ENCODE measurements at places on chromosomes 1 and 21. TPM values are rescaled to one million over a fixed set of nuclear protein-coding genes. Genes with fewer than 3 reads are reported as not detected.

- DNase-seq = no peak
- no peaks in the 10 kb centered on the region for H3K27me3 ChIP-seq
- no peaks in the 10 kb centered on the region for H3K36me3 ChIP-seq
- H3K27ac ChIP-seq = no peak overlapping the region
- H3K4me3 ChIP-seq = no peak overlapping the region
Measured at GRCh38 chr1:186740324-186740723, 60.1 kb upstream of the PTGS2 start.

DNA sequence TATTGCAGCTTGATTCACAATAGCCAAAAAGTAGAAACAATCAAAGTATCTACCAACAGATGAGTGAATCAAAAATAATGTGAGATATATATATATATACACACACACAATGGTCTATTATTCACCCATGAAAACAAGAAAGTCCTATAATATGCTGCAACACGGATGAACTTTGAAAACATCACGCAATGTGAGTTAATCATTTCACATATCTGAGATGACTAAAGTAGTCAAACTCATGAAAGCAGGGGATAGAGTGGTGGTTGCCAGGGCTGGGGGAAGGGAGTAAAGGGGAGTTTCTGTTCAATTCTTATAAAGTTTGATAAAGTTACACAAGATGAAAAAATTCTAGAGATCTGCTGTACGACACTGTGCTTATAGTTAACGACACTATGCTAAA is 1234.8 kb downstream of the MRPL39 start:
- no peaks in the 10 kb centered on the region for H3K27me3 ChIP-seq
- H3K27ac ChIP-seq = no peak overlapping the region
- no peak overlapping the region for H3K4me3 ChIP-seq
- H3K4me1 ChIP-seq = no peaks in the 10 kb centered on the region
- no peak for DNase-seq
- H3K36me3 ChIP-seq = no peaks in the 10 kb centered on the region

GRCh38 chr1:83012950-83013349 is 986.0 kb downstream of the TTLL7 start:
- no peaks in the 10 kb centered on the region for H3K27me3 ChIP-seq
- H3K4me3 ChIP-seq = no peak overlapping the region
- no peak overlapping the region for H3K27ac ChIP-seq
- H3K36me3 ChIP-seq = no peaks in the 10 kb centered on the region
- H3K4me1 ChIP-seq = peaks cover 4% of the 10 kb centered on the region
- DNase-seq = no peak

Gene ADORA1
- 3.2 TPM for total RNA-seq

DNA sequence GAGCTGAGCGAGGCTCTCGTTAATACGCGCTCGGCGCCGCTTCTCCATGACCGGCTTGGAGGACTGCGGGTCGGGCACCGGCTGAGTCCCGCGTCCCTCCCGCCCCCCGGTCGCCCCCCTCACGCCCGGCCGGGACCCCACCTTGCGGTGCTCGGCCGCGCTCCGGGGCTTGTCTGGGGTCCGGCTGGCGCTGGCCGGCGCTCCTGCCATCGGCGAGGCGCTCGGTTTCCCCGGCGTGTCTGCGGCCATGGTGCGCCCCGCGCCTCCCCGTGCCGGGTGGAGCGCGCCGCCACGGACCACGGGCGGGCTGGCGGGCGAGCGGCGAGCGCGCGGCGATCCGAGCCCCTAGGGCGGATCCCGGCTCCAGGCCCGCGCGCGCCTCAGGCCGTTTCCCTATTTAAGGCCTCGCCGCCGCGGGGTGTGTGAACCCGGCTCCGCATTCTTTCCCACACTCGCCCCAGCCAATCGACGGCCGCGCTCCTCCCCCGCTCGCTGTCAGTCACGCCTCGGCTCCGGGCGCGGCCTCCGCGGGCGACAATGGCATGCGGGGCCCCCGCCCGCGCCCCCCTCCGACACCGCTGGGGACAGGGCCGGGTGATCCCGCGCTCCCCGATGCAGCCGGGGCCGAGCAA is at the start of gene HES4:
Gene HES4 (minus strand): TSS at position 373 of the 632 bp plus-strand sequence. CDS start 124 bp downstream, at position 249.
- peak within 1 kb of the TSS; percentile 86 for H3K27ac ChIP-seq
- H3K4me1 ChIP-seq = peaks cover 26% of the 10 kb centered on the region
- H3K4me3 ChIP-seq = peak within 1 kb of the TSS; percentile 70
- peaks cover 88% of the 10 kb centered on the region for H3K27me3 ChIP-seq

Gene PEX11B
- 16.6 TPM for total RNA-seq

- H3K27me3 ChIP-seq = no peaks in the 10 kb centered on the region
- DNase-seq = no peak
- H3K27ac ChIP-seq = no peak overlapping the region
- H3K4me1 ChIP-seq = no peaks in the 10 kb centered on the region
- H3K36me3 ChIP-seq = no peaks in the 10 kb centered on the region
Measured at GRCh38 chr1:157198619-157199420, 60.6 kb upstream of the ETV3 start.

- no peak overlapping the region for H3K4me3 ChIP-seq
- H3K27ac ChIP-seq = no peak overlapping the region
- no peak for DNase-seq
- no peaks in the 10 kb centered on the region for H3K27me3 ChIP-seq
Measured at GRCh38 chr1:68958958-68959357, 462.1 kb upstream of the DEPDC1 start.

GRCh38 chr1:228169345-228169744 is 3.7 kb downstream of the IBA57 start:
- no peaks in the 10 kb centered on the region for H3K36me3 ChIP-seq
- no peaks in the 10 kb centered on the region for H3K27me3 ChIP-seq
- no peak overlapping the region for H3K27ac ChIP-seq
- H3K4me1 ChIP-seq = peaks cover 4% of the 10 kb centered on the region
- H3K4me3 ChIP-seq = no peak overlapping the region

DNA sequence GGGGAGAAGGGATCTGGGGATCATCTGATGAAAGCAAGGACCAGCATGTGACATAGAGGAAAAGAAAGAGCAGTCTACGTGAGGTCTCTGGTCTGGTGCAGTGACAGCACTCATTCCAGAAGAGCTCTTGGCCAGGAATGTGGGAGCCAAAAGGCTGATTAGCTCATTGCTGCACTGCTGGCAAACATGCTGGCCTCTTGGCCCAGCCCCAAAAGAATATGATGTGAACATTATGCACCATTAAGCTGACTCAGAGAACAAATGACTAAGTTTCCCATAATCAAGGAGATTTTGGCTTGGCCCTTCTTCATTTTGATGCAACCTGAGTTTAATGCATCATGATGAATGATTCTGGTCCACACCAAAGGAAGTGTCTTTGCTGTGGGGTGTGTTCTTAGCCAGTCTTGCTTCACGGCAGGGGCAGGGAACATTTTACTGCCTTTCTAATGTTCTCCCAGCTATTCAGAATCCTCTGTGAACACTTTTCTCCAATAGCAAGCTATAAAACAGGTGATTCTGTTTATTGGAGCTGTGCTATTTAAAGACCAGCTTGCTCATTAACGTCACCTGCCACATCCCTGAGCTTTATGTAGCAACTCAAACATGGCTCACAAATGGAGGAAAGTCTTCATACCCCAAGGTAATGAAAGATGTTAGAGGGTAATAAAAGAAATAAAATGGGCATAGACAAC is 55.1 kb downstream of the PCBP3 start:
- H3K4me1 ChIP-seq = no peaks in the 10 kb centered on the region
- no peak for DNase-seq
- no peaks in the 10 kb centered on the region for H3K36me3 ChIP-seq

DNA sequence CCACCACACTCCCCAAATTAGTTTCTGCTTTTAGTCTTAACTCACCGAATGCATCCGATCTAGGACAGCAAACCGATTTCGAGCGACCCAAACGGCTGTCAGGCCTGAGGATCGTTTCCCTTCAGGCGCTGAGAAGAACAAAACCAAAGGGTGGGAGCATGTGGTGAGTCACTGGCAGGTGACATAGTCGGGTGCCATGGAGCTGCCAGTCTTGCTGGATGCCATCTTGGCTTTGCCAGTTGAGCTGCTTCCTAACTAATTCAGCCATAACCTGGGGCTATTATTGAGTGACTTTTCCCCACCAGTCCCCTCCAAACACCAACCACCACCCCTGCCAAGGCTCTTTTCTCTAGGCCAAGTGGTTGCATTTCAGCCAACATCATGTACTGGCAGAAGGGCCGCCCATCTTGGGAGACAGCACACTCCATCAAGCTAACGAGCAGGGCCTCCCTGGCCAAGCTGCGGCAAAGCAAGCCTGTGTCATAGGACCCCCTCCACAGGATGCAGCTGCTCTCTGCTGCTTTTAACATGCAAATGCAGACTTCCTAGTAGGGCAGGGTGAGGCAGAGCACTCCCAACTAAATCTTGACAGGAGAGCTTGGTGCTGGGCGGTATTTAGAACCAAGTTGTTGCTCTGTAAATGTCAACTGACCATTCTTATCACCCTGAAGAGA is 22.3 kb upstream of the PEX19 start:
- peaks cover 9% of the 10 kb centered on the region for H3K4me1 ChIP-seq
- no peaks in the 10 kb centered on the region for H3K27me3 ChIP-seq
- H3K36me3 ChIP-seq = peaks cover 19% of the 10 kb centered on the region
- H3K4me3 ChIP-seq = no peak overlapping the region
- H3K27ac ChIP-seq = peak overlapping the region; percentile 9
- peak; percentile 58 for DNase-seq

GRCh38 chr1:155977690-155978324 is 540 bp downstream of the ARHGEF2 start:
- H3K4me1 ChIP-seq = peaks cover 42% of the 10 kb centered on the region

Gene ANGPTL1
- total RNA-seq = not detected

- DNase-seq = peak; percentile 58
- H3K27ac ChIP-seq = peak overlapping the region; percentile 20
- peaks cover 25% of the 10 kb centered on the region for H3K27me3 ChIP-seq
- H3K4me3 ChIP-seq = peak overlapping the region; percentile 89
Measured at GRCh38 chr1:214280386-214281020, 456 bp upstream of the SMYD2 start.

GRCh38 chr1:184753608-184754475 is 816 bp downstream of the EDEM3 start:
- DNase-seq = peak; percentile 79
- peaks cover 14% of the 10 kb centered on the region for H3K4me1 ChIP-seq
- H3K36me3 ChIP-seq = no peaks in the 10 kb centered on the region
- H3K27me3 ChIP-seq = peaks cover 16% of the 10 kb centered on the region
- H3K4me3 ChIP-seq = peak overlapping the region; percentile 82

Data from neural progenitor cell (in vitro differentiated cells).